Cardiac ventricle fibroblast (primary cell): ENCODE measurements at places on chromosomes 2 and 18. TPM values are rescaled to one million over a fixed set of nuclear protein-coding genes. Genes with fewer than 3 reads are reported as not detected.

The MYL12A gene
- 370 and 414 TPM in 2 replicates for total RNA-seq

The NT5DC4 gene
- total RNA-seq = 0.12 TPM in 1 of 2 replicates, not detected in the other

The CTDP1 gene
- 15.4 and 18.1 TPM in 2 replicates for total RNA-seq

The FAM117B gene
- total RNA-seq = 4.6 and 6.0 TPM in 2 replicates

The EMX1 gene
- total RNA-seq = not detected in 2 replicates

The GRHL1 gene
- total RNA-seq = not detected in 2 replicates

The GPR35 gene
- not detected in 2 replicates for total RNA-seq

The IL36B gene
- total RNA-seq = not detected in 2 replicates
